ENCODE measurements at places on chromosomes 3 and 15.
A peak's percentile ranks its signal among the peaks of the same experiment; 100 is the strongest.

- DNase-seq: peak; percentile 20
Observed at GRCh38 chr3:94162700-94163099, 99.8 kb downstream of the NSUN3 start.

DNA sequence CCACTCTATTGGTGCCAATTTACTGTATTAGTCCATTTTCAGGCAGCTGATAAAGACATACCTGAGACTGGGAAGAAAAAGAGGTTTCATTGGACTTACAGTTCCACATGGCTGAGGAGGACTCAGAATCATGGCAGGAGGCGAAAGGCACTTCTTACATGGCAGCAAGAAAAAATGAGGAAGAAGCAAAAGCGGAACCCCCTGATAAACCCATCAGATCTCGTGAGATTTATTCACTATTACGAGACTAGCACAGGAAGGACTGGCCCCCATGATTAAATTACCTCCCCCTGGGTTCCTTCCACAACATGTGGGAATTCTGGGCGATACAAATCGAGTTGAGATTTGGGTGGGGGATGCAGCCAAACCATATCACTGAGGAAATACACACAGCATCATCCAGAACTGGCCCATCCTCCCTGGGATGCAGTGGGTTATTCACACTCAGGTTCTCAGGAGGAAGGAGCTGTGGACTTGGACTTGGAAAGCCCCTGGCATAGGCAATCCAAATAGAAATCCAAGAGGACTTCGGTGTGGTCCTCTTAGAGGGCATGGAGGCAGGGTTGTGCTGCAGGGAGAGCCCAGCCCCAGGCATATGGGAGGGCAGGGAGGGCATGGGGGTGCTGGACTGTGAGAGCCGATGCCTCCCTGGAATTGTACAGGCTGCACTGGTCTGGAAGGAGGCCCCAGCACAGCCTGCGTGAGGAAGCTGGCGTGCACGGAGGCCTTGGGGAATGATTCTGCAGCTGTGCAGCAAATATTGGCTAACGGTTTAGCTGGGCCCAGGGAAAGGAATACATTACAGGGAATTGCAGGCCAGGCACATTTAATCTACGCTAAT, 62.9 kb downstream of the EFCAB12 start:
- no peak for DNase-seq

DNA sequence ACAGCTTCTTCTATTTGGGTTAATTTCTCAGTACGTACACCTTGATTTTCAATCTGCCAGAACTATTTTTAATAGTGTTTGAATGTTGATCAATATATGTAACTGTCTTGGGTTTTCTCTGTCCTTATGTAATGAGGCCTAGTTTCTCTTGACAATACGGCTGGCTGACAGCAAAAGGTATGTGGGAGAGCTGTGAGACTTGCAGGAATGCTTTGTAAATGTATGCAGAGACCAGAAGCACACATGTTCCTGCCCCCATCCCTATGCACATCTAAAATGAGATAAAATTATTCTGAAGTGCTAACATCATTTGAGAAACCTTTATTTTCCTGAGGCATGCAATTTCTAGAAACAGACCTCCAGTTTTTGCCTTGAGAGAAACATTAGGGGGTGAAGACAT, 593.8 kb upstream of the GBE1 start:
- DNase-seq: peak; percentile 18

DNA sequence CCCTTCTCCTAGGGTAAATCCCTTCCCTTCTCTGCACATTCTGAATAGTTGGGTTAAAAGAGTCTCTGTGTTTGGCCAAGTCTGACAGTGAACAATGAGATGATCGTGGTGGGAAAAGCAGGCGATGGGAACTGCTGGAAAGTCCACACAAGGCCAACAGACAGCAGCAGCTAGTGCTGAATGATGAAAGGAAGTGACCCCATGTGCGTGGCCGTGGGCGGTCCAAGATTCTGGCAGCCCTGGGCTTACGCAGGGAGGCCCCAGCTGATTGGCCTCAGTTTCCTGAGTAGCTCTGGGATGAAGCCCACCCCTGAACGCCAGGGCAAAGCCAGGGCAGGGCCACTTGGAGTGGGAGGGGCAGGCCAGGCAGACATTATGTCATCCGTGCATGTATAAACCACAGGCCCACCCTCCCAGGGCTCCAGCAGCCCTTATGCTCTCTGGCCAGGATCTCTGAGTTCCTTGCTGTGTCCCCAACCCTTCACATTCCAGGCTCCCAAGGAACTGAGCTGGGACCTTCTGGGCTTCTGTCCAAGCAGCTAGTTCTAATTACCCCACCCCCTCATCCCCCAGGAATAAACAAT, 57.8 kb downstream of the CDC25A start:
- peak; percentile 46 for DNase-seq

- peak; percentile 77 for DNase-seq
Observed at GRCh38 chr3:187744169-187745151, 808 bp downstream of the BCL6 start.

GRCh38 chr3:184570489-184570888, 8.9 kb downstream of the EPHB3 start:
- no peak for DNase-seq

GRCh38 chr15:60844511-60845174, 365.7 kb upstream of the ICE2 start:
- no peak for DNase-seq

- no peak for DNase-seq
Observed at GRCh38 chr3:127588806-127589577, 1.5 kb downstream of the TPRA1 start.

All from putamen (tissue), 1 donor.